ENCODE measurements at places on chromosomes 2 and 18.

DNA sequence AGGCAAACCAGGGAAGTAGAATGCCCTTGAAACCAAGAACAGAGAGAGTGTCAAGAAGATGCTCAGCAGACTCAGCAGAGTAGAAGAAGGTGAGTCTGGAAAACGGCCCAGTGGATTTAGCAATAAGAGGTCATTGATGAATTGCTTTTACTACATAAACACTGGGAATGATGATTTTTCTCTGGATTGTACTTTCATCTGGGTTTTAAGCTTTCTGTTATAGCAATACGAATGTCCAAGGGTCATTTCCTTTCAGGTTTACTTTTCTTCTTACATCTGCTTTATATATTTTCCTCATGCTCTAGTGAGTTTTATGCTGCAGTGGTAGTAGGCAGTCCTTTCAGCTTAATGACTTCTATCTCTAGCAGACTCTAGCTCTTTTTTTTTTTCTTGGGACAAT is 16.9 kb downstream of the EML6 start:
- H3K27me3 ChIP-seq = no peaks in the 10 kb centered on the region
- DNase-seq = no peak
- no peak overlapping the region for H3K4me3 ChIP-seq
- H3K36me3 ChIP-seq = no peaks in the 10 kb centered on the region

DNA sequence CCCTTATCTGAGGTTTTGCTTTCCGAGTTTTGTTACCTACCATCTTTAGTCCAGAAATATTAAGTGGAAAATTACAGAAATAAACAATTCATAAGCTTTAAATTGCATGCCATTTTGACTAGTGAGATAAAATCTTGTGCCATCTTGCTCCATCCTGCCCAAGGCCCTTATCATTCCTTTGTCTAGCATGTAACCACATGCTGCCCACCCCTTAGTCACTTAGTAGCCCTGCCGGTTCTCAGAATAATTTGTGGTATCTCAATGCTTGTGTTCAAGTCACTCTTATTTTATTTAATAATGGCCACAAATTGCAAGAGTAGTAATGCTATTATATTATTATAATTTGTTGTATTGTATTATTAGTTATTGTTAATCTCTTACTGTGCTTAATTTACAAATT is 36.8 kb upstream of the VPS54 start:
- no peaks in the 10 kb centered on the region for H3K36me3 ChIP-seq
- no peak for DNase-seq
- no peak overlapping the region for H3K27ac ChIP-seq
- no peaks in the 10 kb centered on the region for H3K4me1 ChIP-seq

GRCh38 chr2:220821683-220822082 is 750.4 kb downstream of the EPHA4 start:
- H3K27me3 ChIP-seq = no peaks in the 10 kb centered on the region
- no peak for DNase-seq
- H3K27ac ChIP-seq = no peak overlapping the region

DNA sequence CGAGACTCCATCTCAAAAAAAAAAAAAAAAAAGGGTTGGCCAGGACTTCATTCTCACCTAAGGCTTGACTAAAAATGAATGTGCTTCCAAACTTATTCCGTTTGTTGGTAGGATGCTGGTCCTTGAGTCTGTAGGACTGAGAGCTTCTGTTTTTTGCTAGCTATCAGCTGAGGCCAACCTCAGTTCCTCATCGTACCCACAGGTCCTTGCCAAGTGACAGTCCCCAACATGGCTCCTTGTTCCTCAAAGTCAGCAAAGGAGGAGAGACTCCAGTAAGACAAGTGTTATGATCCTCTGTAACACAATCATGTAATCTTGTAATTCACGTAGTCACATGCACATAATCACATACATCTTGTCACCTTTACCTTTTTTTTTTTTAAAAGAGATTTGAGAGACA is 37.0 kb downstream of the HAUS1 start:
- H3K27me3 ChIP-seq = no peaks in the 10 kb centered on the region
- no peak overlapping the region for H3K4me3 ChIP-seq

- no peak overlapping the region for H3K4me3 ChIP-seq
- H3K36me3 ChIP-seq = no peaks in the 10 kb centered on the region
- no peaks in the 10 kb centered on the region for H3K4me1 ChIP-seq
- no peaks in the 10 kb centered on the region for H3K27me3 ChIP-seq
- H3K27ac ChIP-seq = no peak overlapping the region
- no peak for DNase-seq
Measured at GRCh38 chr2:45089554-45090261, 80.5 kb upstream of the SIX2 start.
